ENCODE measurements at places on chromosomes 3 and 15.

- DNase-seq, result no peak
Measured at GRCh38 chr15:28024889-28025250, 74.2 kb downstream of the OCA2 start.

- DNase-seq, result no peak
Measured at GRCh38 chr15:68427366-68427765, 4.6 kb downstream of the ITGA11 start.

DNA sequence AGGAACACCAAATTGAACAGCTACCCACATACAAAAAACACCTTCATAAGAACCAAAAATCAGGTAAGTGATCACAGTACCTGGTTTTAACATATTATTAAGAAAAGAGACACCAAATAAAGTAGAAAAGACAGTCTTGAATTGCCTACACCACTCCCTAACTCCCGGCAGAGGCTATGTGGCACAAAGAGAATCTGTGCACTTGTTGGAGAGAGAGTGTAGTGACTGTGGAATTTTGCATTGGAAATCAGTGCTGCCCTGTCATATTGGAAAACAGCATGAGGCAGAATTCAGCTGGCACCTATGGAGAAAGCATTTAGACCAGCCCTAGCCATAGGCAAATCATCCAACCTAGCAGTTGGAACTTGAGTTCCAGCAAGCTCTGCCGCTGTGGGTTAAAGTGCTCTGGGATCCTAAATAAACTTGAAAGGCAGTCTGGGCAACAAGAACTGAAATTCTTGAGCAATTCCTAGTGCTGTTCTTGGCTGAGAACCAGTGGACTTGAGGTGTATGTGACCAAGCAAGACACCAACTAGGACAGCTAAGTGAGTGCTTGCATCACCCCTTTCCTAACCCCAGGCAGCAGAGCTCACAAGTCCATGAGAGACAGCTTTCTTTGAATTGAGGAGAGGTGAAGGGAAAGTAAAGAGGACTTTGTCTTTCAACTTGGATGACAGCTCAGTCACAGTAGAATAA, 969.6 kb upstream of the ALCAM start:
- DNase-seq, result no peak

GRCh38 chr3:154602241-154602640, 172.3 kb upstream of the GPR149 start:
- no peak for DNase-seq

Measured in neural progenitor cell (in vitro differentiated cells).